ENCODE measurements at places on chromosomes 16 and 17. TPM values are rescaled to one million over a fixed set of nuclear protein-coding genes. Genes with fewer than 3 reads are reported as not detected.

Gene OR3A3
- not detected for total RNA-seq

- no peak for DNase-seq
Observed at GRCh38 chr16:66512272-66513110, 37.4 kb downstream of the TK2 start.

DNA sequence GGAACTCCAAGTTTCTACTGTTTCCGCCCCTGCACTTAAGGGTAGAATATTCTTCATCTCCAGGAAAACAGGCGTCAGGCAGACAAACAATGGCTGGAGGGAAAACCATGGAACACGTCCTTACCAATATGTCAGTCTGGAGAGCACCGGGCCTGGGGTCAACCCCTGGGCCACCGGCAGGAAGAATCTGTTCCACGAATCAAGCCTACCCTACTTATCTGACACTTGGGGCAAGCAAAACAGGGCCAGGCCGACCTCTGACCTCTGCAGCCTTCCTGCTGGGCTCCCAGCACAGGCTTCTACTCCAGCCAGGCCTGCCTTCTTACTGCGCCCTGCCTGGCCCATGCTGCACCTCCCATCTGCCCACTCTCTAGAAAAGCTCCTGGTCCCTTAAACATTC, 10.1 kb downstream of the VAC14 start:
- DNase-seq: no peak

Gene GRAPL
- total RNA-seq: 1.8 TPM

Gene WNT9B
- total RNA-seq: not detected

DNA sequence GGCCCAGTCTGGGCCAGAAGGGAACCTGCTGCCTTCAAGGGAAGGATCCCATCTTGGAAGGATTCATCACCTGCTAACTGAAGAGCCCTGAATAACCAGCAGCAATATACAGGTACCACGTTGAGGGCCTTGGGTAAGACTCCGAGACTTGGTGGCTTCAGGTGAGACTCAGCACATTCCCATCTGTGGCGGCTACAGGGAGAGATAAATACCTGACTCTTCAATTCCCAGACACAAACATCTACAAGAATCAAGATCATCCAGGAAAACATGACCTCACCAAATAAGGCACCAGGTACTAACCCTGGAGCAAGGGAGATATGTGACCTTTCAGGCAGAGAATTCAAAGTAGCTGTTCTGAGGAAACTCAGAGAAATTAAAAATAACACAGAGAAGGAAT, 99.5 kb downstream of the DYNLRB2 start:
- DNase-seq: no peak

DNA sequence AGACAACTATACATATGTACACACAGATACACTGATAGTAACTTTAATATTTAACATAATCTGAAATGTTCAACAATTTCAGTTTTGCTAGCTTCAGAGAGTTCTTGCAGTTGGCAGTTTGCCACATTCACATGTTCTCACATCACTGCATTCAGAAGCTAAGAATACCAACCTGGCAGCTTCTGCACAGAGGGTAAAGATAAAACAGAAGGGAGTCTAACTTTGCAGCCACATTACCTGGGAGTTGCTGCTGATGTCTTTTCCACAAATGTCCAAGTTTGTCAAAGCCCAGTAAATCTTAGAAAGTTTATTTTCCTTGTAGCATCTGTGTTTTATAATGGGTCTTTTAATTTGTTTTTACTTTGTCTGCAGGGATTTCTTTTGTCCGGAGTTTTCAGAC, 332.0 kb downstream of the BCAS3 start:
- no peak for DNase-seq

DNA sequence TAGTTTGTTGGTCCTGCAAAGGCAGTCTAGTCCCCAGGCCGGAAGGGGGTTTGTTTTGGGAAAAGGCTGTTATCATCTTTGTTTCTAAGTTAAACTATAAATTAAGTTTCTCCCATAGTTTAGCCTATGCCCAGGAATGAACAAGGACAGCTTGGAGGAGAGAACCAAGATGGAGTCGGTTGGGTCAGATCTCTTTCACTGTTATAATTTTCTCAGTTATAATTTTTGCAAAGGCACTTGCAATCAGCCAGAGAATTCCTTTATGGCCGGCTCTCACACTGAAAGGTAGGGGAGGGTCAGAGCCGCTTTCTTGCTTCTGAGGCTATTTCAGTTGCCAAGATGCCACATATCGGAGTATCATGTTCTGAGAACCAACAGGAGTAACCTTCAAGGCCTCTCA, 59.2 kb upstream of the ATF7IP2 start:
- no peak for DNase-seq

Gene TPPP3
- total RNA-seq: 4.7 TPM

- DNase-seq: no peak
Observed at GRCh38 chr17:55830699-55831471, 80.0 kb downstream of the PCTP start.

- no peak for DNase-seq
Observed at GRCh38 chr17:14737984-14738651, 437.2 kb downstream of the HS3ST3B1 start.

Gene PERCC1
- not detected for total RNA-seq

DNA sequence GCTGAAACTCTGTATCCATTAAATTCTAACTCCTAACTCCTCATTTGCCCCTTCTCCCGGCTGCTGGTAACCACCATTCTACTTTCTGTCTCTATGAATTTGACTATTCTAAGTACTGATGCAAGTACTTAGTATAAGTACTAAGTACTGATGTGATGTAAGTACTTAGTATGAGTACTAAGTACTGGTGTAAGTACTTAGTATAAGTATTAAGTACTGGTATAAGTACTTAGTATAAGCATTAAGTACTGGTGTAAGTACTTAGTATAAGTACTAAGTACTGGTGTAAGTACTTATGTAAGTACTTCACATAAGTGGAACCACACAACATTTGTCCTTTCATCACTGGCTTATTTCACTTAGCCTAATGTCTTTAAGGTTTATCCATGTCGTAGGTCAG, 32.3 kb upstream of the PRKCA start:
- DNase-seq: no peak

- no peak for DNase-seq
Observed at GRCh38 chr17:75625813-75626486, 7.3 kb upstream of the SMIM5 start.

DNA sequence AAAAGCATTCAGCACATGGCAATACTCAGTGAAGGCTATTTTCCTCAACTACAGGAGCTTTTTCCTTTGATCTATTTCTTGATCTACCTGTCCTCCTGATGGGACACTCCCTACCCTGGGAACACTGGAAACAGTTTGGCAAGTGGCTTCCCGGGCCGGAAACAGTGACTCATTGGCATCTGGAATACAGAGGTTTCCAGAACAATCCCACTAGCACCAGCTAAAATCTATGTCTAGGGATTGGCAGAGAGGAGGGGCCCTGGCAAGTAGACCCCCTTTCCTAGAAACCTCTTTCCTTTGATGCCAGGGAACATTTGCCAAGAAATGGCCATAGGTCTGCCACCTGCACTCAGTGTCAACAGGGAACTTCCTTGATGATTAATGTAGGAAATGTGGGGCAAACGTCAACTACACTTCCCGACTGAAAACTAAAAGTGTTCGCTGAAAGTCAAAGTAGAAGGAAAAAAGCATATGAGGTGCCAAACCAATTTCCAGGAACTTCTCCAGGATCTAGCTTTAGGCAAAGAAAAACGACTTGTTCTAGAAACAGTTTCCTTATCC, 30.4 kb upstream of the FBXW10B start:
- DNase-seq: no peak

Gene MT1M
- 297 TPM for total RNA-seq

All from omental fat pad (tissue), 4 donors.